ENCODE measurements at places on chromosomes 2 and 18.
A peak's percentile ranks its signal among the peaks of the same experiment; 100 is the strongest.

DNA sequence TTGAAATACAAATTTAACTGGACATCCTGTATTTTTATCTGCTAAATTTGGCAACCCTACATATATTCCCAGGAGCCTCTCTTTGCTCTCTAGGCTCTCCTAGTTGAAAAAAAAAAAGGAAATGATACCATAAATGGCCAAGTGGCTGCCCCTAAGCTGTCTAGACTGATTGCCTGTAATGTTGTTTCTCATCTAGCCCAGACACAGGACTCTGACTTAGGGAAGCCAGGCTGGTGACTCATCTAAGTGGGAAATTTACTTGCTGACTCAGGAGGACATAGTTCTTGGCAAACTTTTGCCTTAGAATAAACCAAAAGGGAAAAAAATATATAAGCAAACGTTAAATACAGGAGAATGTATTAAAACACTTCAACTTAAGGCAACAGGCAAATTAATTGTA lies 14.6 kb upstream of the ITGAV start:
- peak; percentile 95 for DNase-seq

- no peak for DNase-seq
Measured at GRCh38 chr18:37567061-37567993, 1.7 kb upstream of the CELF4 start.

DNA sequence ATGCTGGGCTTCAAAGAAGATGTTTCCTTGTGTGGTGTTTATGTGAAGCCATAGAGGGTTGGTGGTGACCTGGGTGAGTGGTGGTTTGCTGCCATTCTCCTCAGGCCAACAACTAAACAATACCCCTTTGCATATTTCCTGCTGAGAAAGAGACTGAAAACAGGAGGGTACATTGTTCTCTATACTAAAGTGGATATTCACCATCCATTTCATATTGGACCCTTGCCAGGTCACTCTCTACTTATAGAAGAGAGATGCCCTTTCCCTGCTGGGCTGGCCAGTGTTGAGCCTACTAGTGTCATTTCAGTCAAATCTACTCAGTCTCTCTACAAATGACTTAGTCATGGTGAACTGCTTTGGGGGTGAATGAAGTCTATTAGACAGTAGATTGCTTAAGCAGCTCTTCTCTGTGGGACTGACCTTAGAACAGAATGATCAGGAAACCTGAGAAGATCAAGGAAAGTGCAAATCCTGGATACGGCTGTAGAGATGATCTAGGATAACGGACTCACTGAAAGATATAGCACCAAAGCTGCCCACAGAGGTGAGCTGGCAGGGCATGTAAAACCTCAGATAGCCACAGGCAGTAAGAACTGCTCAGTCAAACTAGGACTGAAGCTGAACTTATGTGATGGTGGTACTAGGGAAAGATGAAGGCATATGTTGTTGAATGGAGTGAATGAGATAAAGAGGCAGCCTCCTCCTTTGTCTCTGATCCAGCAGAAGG lies 154.9 kb downstream of the MYO3B start:
- DNase-seq: no peak

- DNase-seq: no peak
Measured at GRCh38 chr2:6352247-6352646, 513.5 kb downstream of the CMPK2 start.

GRCh38 chr18:36255072-36255698 lies 42.3 kb upstream of the FHOD3 start:
- no peak for DNase-seq

DNA sequence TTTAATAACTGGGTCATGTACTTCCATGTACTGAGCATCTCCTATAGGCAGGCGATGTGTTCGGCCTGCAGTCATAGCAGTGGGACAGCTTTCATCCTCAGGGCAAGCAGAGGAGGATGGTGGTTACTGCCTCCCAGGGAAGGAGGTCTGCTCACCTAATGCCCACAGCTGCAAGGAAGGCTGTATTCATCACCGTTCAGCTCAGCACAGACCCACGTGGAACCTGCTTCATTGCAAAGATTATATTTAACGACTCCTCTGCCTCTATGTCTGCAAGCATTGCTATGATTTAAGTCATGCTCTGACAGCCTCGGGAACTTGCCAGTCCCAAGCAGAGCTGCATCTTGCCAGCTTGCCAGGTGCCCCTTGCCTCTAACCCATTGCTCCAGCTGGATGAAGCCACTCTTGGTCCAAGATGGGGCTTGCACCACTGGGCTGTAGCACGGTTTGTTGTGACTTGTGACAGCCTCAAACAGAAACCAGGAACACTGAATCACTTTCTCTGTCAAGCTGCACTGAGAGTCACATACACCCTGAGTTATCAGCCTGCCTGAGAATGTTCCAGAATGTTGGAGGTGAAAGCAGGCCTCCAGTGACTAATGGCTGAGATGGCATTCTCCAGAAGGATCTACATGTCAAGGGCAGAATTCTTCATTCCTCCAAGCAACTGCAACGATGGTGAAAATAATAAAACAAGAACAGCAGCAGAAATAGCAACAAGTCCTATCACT lies 651.1 kb upstream of the ID2 start:
- DNase-seq: no peak

DNA sequence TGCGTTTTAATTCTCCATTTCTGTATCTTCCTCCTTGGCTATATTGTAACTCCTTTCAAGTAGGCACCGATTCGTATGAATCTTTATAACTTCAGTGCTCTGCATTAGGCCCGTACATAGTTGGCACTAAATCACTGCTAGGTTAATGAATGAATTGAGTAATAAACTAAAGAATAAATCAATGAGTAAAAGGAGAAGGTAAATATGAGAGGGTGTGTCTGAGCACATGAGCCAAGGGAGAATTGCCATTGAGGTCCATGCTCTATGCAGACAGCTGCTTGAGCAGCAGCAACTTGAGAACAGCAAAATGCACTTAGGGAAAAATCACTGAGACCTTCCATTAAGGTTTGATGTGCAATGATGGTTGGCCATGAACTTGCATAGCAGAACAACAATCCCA lies 11.2 kb upstream of the TRPM8 start:
- no peak for DNase-seq

DNA sequence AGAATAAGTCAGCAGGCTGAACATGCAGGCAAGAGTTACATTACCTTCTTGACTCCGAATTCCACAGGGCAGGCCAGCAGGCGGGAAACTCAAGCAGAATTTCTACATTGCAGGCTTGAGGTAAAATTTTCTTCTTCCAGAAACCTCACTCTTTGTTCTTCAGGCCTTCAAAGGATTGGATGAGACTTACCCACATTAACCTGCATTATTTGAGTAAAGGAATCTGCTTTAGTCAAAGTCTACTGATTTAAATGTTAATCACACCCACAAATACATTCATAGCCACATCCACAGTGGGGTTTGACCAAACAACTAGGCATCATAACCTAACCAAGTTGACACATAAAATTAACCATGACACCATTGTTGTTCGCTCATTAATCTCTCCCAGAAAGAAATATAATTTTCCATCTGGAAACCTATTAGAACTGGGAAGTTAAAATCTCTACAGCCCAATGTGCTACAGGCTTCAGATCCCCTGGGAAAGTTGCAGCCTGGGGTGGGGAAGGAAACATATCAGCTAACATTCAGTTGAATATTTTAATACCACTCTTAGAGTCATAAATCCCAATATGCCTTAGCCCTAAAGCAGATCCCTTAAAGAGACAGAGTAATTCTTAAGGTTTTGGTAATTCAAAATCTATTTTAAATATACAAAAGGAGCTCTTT lies 468.2 kb upstream of the TNP1 start:
- DNase-seq: no peak

DNA sequence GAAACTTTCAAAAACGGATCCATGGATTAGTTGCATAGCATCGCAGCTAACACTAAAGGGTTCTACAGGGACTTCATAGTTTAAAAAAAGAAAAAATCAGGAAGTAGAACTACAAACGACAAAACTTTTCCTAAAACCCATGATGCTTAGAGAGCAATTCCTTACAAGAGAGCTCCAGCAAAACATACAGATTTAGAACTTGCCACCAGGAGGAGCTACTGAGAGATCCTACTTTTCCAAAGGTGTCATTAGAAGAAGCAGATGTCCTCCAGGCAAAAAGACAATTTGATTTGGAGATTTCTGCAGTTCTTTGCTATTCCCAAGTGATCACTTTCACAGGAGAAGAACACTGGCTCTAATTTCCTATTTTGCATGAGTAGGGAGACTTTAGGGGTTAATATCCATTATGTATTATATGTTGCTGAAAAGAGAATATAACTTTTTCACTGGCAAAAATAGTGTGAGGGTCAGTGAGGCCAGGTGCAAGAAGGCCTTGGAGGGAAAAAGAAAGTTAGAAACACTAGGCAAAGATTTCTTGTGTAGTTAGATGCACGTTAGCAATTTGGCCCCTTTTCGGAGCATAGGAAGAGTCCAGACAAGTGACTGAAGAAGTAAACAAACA lies 436.2 kb downstream of the SUCLG1 start:
- peak; percentile 15 for DNase-seq

GRCh38 chr2:145302451-145302850 lies 782.5 kb upstream of the ZEB2 start:
- no peak for DNase-seq

DNA sequence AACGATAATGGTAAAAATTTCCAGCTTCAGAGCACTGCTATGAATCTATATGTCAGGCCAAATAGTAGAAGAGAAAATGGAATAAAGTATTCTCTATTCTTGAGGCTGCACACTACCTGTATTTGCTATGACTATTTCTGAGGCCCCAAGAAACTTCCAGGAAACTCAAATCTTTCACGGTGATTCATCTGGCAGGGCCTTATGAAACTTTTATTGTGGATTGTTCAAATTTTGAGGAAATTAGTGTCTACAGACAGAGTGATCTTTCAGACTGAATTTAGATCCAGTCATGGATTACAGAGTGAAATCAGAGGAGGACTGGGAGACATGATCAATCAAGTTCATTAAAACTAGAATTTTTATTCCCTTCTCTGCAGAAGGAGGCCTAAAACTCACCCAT lies 4.1 kb upstream of the VSNL1 start:
- no peak for DNase-seq

GRCh38 chr2:70893186-70893585 lies 42.5 kb upstream of the ATP6V1B1 start:
- DNase-seq: no peak

GRCh38 chr18:28151434-28151833 lies 25.5 kb downstream of the CDH2 start:
- DNase-seq: no peak

- no peak for DNase-seq
Measured at GRCh38 chr2:73947412-73948018, 20.8 kb downstream of the DGUOK start.

GRCh38 chr18:48713309-48713708 lies 174.5 kb downstream of the CTIF start:
- DNase-seq: no peak

DNA sequence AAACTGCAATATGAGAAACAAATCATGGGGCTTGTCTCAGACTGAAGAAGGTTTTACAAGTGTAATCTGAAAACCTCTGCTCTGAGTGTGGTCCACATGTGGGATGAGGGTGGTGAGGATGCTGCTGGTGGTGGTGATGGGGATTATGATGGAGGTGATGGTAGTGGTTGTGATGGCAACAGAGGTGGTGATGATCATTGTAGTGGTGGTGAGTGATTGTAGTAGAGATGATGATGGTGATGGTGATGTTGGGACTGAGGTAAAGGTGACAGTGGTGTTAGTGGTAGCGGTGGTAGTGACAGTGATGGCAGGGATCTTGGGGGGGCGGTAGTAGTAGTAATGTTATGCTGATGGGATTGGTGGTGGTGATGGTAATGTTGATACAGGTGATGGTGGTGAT lies 217.8 kb downstream of the ANAPC1 start:
- no peak for DNase-seq

DNA sequence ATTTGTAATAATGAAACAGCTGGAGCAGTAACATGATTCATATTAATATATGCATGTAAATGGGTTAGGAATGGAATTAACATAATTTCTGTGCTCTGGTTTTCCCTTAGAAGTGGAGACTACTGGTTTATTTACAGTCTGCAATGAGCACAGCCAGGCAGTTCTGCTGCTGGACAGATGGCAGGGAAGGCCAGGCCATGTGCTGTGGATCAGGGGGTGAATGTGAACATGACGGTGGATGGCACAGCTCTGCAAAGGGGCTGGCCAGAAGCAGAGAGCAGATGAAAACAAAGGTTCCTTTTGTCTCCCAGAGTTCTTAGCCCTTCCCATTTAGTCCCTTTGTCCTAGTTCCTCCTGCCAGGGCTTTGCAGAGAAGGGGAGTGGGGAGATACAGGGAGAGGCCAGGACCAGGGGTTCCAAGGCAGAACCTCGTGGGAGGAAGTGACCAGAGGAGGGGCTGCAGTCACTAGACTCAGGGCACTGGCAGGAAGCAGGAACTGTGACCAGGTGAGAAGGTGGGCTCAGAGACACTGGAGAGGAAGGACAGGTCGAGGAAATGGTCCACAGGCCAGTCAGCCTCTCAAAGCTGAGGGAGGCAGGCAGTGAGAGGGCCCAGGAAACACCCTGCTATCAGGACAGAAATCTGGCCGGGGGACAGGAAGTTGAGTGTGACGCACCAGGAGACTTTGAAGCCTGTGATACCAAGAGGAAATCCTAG lies 112.9 kb upstream of the ATP8B1 start:
- DNase-seq: no peak

- DNase-seq: no peak
Measured at GRCh38 chr2:239911641-239912071, 113.5 kb downstream of the NDUFA10 start.

GRCh38 chr2:231533086-231533776 lies 3.0 kb upstream of the NMUR1 start:
- no peak for DNase-seq

- DNase-seq: no peak
Measured at GRCh38 chr2:148430101-148430500, 214.4 kb upstream of the EPC2 start.

DNA sequence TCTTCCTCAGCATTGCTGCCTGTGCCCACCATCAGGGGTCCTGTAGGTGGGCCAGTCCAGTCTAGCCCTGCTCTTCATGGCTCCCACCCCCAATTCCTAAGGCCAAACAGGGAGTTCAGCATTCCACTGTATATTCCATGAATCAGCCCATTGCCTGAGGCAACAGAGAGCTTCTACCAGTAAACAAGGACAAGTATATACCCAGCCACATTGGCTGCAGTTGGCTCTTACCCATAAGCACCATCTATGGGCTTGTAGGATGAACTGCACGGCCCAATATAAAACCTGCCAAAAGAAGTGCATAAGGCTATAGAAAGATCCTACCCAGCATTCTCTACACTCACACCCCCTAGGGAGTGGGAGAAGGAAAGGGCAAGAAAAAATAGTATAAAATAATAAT lies 95.1 kb upstream of the SALL3 start:
- DNase-seq: no peak

Data from AG08395 (cell line).